ENCODE measurements at places on chromosomes 4 and X.

GRCh38 chr4:87758270-87758669, 41.1 kb upstream of the IBSP start:
- DNase-seq = no peak

DNA sequence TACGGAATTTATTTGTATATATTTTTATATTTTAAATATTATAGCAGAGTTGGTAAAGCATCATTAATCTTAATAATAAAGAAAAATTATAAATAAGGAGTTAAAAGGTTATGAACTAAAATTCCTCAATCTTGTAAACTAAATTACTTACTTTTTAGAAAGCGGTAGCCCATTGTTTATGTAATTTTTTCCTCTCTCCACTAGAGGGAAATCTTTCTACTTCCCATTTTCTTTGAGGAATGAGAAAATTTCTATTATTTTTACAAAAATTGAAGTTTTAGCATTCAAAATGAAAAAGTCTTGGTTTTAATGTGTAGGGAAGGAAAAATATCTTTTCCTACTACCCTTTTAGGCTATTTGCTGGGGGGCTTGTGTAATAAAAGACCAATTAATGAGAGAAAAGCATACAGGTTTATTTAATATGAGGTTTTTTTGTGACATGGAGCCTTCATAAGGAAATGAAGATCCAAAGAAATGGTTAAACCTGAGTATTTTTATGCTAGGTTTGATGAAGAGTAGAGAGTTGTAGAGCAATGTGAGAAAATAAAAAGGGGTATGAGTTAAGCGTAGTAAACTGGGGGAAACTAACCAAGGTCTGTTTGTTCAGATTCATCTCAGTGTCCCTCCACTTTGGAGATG, 68.7 kb upstream of the ADAD1 start:
- no peak for DNase-seq

GRCh38 chr4:181006499-181007260, 1236.5 kb upstream of the TENM3 start:
- no peak for DNase-seq

DNA sequence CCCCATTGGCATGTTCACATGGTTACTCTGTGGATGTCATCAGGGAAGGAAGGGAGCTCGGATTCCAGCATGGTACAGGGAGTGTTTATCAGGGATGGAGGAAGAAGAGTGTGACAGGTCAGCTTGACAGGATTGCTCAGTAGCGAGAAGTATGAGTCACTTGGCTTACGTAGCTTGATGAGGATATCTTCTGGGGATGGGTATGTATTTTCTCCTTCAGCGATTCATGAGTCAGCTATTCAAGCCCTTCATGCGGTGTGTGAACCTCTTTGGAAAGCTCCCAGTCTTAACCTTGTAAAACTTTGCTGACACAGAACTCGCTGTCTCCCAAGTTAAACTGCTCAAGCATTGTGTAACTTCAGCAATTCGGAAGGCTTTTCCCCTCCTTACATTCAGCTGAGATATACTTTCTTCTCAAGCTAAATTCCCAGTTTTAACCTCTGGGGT, 275.4 kb downstream of the ARHGAP10 start:
- no peak for DNase-seq
